ENCODE measurements at places on chromosomes 7 and 10.

- no peak for DNase-seq
Observed at GRCh38 chr10:80141696-80142460, 9.3 kb downstream of the PLAC9 start.

DNA sequence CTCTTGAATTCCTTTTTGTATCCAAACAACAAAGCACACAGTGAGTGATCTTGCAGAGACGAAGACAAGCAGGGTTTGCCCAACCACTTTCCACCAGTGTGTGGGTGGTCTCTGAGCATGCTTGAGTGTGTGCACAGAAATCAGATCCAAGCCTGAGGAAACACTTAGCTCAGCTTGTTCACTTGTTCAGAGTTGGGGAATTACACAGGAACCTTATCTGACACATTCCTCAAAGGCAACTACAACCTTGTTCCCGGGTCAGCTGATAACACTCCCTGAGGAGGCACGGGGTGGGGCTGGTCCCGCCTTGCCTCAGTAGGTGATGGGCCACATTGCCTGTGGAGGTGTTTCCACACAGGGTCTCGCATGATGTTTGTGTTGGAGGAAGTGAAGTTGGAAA lies 216.9 kb downstream of the DYNC1I1 start:
- no peak for DNase-seq

- DNase-seq: no peak
Observed at GRCh38 chr10:70775679-70776454, 9.3 kb downstream of the TBATA start.

DNA sequence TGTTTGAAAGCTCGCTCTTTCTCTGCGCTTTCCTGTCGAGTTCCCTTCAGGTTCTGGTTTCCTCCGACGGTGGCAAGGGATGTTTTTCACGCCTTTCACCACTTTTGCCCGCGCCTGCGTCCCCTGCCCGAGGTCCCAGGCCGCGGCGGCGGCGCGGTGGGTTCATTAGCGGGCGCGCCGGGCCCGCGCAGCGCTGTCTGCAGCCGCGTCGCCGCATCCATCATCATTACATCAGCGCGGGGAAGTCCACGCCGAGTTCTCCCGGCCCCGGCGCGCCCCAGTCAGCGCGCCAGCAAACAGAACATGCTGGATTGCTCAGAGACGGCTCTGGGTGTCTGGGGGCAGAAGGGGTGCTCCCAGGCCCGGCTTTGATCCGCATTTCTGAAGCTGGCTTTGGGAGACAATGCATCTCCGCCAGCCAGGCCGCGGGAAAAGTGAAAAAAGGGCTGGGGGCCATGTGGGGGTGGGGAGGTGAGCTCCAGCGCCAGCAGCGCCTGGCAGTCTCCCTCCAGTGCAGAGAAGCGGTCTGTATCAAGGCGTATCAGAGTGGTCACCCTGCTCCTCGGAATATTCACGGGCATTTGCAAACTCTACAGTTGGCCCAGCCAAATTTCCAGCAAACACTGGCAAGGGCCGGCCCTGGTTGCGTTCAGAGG lies 8.9 kb downstream of the GLI3 start:
- DNase-seq: no peak

DNA sequence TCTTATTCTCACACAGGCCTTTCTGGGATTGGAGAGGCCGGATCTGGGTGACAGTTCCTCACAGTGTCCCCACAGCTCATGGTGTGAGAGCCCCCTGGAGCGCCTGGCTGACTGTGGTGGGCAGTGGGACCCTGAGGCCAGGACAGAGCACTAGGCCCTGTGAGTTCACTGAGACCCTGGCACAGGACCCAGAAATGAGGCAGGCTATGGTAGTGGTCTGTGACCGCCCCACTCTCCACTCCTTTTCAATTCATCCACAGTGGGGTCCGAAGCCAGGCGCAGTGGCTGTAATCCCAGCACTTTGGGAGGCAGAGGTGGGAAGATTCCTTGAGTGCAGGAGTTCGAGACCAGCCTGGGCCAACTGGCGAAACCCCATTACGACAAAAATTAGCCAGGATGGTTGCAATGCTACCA lies 95.9 kb upstream of the TNRC18 start:
- DNase-seq: no peak

DNA sequence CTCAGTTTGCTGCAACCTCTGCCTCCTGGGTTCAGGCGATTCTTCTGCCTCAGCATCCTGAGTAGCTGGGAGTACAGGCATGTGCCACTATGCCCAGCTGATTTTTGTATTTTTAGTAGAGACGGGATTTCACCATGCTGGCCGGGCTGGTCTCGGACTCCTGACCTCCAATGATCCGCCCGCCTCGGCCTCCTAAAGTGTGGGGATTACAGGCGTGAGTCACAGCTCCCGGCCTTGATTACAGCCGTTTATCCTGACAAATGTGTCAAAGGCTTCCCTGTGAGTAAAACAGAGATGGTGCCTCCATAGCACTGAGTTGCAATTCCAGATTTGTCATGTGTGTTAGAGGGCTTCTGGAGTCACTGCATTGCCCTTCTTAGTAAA lies 273.7 kb downstream of the CCDC3 start:
- DNase-seq: no peak

DNA sequence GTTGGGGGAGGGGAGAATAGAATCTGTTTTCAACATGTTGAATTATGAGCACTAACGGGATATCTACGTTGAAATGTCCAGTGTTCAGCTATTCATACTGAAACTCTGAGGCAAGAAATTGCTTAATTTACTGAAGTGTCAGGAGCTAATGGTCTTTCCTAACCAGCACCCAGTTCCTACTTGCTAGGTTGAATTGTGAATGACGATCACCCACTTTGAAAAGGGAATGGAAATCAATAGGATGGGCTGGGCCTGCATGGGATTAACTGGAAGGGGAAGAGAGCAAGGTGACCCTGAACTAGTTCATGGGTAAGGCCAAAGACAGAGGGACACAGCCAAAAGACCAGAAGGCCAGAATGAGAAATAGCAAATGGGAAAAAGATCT lies 51.3 kb downstream of the HIPK2 start:
- DNase-seq: no peak

GRCh38 chr7:44960011-44960580 lies 18.7 kb downstream of the MYO1G start:
- DNase-seq: no peak

GRCh38 chr10:100522107-100522801 lies 2.6 kb upstream of the SEC31B start:
- DNase-seq: no peak

GRCh38 chr7:157462840-157463239 lies 126.0 kb downstream of the DNAJB6 start:
- DNase-seq: no peak

DNA sequence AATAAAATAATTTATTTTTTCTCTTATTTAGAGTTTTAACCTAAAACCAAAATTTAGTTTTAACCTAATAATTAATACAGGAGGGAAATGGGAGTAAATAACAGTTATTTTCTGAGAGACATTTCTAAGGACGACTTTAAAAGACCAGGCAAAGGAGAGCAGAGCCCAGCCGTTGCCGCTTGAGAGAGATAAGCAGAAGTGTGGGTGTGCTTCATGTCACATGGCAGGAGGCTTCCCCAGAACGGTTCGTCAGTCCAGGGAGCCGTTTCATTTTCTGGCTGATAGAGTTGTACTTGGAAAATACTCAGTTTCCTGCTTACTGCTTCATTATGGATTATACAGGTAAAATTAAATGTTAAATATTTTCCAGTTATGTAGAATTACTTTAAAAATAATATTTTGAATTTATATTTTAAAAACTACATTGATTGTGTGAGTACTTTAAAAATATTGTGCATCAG lies 61.4 kb downstream of the ST7 start:
- DNase-seq: peak; percentile 11

- no peak for DNase-seq
Observed at GRCh38 chr10:6969659-6970058, 389.6 kb upstream of the PRKCQ start.

DNA sequence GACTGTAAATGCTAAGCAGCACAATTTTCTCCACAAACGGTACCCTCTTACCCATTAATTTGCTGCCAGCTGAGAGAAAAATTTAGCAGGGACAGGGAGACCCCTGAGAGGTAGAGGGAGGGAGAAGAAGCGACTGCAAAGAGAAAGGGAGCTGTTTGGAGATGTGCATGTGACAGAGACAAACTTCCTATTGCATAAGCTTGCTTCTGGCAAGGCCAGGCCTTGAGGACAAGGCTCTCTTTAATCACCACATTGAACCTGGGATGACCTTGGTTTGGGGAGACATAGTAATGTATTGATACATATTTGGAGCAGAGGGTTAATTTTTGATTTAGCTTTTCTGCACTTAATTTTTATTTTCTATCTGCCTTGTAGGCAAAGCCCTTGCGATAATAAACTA lies 31.1 kb upstream of the HIBADH start:
- DNase-seq: no peak

GRCh38 chr7:137073571-137074325 lies 205.3 kb downstream of the CHRM2 start:
- DNase-seq: no peak

- no peak for DNase-seq
Observed at GRCh38 chr7:142488036-142488633, 230.3 kb upstream of the PRSS58 start.

DNA sequence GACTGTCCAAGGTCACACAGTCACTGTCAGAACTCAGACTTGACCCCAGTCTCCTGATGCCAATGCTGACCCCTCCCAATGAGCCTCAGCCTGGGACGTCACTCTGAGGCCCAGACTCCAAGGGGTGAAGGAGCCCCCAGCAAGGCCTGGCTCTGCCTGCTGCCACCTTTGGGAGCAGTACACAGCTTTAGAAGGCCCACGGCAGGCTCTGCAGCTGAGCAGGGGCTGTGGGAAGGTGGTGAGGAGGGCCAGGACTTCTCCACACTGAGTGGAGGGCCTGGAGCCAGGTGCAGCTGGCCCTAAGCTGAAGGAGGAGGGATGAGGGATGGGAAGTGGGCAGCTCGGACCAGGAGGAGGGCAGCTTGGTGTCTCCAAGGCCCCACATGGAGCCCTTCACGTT lies 23.9 kb upstream of the ZMIZ1 start:
- no peak for DNase-seq

DNA sequence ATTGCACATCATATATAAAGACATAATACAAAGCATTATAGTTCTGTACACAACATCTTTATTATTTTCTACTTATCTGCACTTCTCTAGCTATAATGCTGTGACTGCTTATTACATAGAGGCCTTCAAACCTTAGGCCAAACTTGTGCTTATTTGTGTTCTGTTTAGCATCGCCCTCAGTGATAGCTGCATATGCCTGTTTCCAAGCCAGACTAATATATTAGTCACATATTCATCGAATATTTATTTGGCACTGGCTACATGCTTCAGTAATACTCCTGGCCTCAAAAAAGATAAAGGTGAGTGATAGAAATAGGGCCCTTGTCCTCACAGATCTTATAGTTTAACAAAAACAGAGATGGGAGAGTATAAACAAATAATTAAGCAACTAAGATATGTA lies 30.2 kb upstream of the SEMA3D start:
- no peak for DNase-seq

DNA sequence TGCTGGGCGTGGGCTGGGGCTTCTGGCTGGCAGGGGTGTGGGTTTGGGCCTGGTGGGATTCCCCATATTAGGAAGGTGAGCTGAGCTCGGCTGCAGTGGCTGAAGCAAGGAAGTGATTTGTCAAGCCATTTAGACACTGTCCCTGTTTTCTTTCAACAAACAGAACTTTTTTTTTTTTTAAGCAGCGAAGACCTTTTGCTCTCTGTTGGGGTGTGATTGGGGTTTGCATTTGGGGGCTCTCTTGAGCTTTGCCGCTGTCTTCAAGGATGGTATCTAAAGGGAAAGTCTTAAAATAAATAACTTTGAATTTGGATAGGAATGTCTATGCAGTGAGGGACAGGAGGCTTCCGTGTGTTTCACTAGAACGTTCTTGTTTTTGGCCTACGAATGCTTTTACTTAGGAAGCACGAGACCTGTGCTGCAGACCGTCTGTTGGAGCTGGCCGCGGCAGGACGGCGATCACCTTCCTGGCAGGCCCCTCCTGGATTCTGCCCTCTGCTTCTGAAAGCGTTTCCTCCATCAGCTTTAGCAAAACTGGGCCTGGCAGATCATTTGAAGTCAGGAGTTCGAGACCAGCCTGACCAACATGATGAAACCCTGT lies 43.9 kb downstream of the FOXK1 start:
- no peak for DNase-seq

DNA sequence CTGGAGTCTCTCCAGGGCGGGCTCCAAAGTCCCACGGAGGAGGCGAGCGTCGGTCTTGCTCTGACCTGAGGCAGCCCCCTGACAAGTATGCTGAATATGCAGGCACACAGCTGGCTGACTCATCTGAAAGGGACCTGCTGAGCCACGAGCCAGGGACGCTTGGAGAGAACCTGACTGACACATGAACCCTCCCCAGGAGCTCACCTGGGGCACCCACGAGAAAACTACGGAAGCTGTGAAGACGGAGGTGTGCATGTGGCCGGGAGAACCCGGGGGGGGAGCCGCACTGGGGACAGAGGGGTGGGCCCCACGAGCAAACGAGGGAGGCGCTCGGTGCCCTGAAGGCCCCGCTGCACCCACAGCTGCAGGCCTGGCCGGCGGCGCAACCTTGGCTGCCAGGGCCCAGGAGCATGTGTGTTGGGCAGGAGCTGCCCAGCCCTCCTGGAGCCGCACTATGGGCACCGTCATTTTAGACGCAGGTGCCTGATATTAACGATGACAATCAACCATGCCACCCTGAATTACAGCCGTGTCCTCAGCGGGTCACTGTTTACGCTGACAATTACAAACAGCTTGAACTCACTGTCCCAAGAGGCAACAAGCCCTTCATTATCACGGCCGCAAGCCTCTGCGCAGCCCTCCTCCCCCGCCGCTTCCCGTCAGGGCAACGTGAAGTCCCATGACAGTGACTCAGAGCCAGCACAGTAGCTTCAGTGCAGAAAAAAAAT lies 64.7 kb downstream of the DIP2C start:
- no peak for DNase-seq

- no peak for DNase-seq
Observed at GRCh38 chr10:133022776-133023100, 65.0 kb upstream of the ADGRA1 start.

DNA sequence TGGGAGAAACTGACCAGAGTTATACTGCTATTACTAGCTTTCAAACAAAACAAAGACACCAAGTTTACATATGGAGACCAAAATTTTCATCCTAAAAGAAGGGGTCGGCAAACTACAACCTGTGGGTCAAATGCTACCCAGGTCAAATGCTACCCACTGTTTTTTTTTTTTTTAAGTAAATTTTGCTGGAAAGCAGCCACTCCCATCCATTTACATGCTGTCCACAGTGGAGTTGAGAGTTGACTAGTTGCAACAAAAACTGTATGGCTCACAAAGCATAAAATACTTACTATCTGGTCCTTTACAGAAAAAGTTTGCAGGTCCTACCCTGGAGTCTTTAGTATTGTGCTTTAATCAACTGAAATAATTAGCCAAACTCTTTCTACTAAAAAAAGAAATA lies 91.4 kb downstream of the SIRT1 start:
- DNase-seq: no peak

Data from CD4-positive, alpha-beta T cell treated with Interleukin-10 for 1 hour (primary cell).